Activated CD4-positive, alpha-beta T cell treated with anti-CD3 and anti-CD28 coated beads, Interleukin-2, amount 10 ng/mL, durations not matched to agents 24 days and 14 days (primary cell): ENCODE measurements at places on chromosomes 6 and 20. TPM values are rescaled to one million over a fixed set of nuclear protein-coding genes. Genes with fewer than 3 reads are reported as not detected.

The WFDC5 gene
- not detected in 2 replicates for total RNA-seq

- H3K36me3 ChIP-seq = no peaks in the 10 kb centered on the region
- DNase-seq = no peak
- peaks cover 26% of the 10 kb centered on the region for H3K4me1 ChIP-seq
- H3K27me3 ChIP-seq = no peaks in the 10 kb centered on the region
- H3K27ac ChIP-seq = no peak overlapping the region
Measured at GRCh38 chr6:158865769-158866168, 46.6 kb upstream of the EZR start.

GRCh38 chr6:168182366-168182765 lies 103.4 kb upstream of the FRMD1 start:
- H3K4me3 ChIP-seq = no peak overlapping the region
- no peaks in the 10 kb centered on the region for H3K36me3 ChIP-seq
- no peak overlapping the region for H3K27ac ChIP-seq
- H3K4me1 ChIP-seq = no peaks in the 10 kb centered on the region
- no peaks in the 10 kb centered on the region for H3K27me3 ChIP-seq
- DNase-seq = no peak

The MGME1 gene
- total RNA-seq = 32.7 and 34.3 TPM in 2 replicates

The USP49 gene
- 5.8 and 6.3 TPM in 2 replicates for total RNA-seq

The SLC24A3 gene
- total RNA-seq = not detected in 2 replicates

GRCh38 chr20:50467718-50468356 lies 42.3 kb upstream of the PTPN1 start:
- H3K36me3 ChIP-seq = no peaks in the 10 kb centered on the region
- peak; percentile 78 for DNase-seq
- H3K4me3 ChIP-seq = no peak overlapping the region
- no peak overlapping the region for H3K27ac ChIP-seq
- H3K4me1 ChIP-seq = peaks cover 23% of the 10 kb centered on the region
- H3K27me3 ChIP-seq = no peaks in the 10 kb centered on the region

GRCh38 chr6:107740496-107741190 lies 83.5 kb downstream of the SCML4 start:
- no peaks in the 10 kb centered on the region for H3K27me3 ChIP-seq
- peak; percentile 85 for DNase-seq
- H3K36me3 ChIP-seq = peaks cover 32% of the 10 kb centered on the region

DNA sequence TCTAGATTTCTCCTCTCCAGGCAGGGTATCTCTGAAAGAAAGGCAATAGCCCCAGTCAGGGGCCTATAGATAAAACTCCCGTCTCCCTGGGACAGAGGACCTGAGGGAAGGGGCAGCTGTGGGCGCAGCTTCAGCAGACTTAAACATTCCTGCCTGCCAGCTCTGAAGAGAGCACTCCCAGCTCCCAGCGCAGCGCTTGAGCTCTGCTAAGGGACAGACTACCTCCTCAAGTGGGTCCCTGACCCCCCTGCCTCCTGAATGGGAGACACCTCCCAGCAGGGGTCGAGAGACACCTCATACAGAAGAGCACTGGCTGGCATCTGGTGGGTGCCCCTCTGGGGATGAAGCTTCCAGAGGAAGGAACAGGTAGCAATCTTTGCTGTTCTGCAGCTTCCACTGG lies 556.9 kb downstream of the EPM2A start:
- no peaks in the 10 kb centered on the region for H3K27me3 ChIP-seq
- no peak overlapping the region for H3K4me3 ChIP-seq
- no peak for DNase-seq
- H3K4me1 ChIP-seq = no peaks in the 10 kb centered on the region
- no peaks in the 10 kb centered on the region for H3K36me3 ChIP-seq

DNA sequence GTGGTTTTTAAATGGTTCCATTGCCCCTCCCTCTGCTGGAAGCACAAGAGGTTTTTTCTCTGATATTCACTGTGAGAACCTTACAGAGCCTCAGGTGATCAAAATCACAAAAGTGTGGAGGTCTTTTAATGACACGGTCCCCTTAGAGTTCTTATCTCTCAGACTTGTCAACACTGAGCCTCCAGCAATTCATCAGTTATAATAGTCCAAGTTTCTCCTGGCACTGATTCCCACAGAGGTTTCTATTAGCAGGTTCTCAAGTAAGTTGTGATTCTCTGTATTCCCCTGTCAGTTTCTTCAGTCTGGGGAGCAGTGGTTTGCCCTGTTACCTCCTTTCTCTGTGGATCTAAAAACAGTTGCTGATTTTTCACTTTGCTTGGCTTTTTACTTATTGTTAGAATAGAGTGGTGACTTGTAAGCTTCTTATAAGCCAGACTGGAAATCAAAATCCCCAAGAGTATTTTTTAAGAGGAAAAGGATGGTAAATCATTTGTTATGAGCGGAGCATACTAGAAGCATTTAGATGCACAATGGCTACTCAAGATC lies 157.4 kb upstream of the BMP5 start:
- H3K27me3 ChIP-seq = no peaks in the 10 kb centered on the region
- DNase-seq = no peak

The CDYL gene
- 23.4 and 24.4 TPM in 2 replicates for total RNA-seq

The XRN2 gene
- total RNA-seq = 92.0 and 97.0 TPM in 2 replicates

GRCh38 chr6:159152782-159153181 lies 16.4 kb upstream of the FNDC1 start:
- DNase-seq = no peak
- H3K4me3 ChIP-seq = no peak overlapping the region
- H3K27me3 ChIP-seq = peaks cover 18% of the 10 kb centered on the region

DNA sequence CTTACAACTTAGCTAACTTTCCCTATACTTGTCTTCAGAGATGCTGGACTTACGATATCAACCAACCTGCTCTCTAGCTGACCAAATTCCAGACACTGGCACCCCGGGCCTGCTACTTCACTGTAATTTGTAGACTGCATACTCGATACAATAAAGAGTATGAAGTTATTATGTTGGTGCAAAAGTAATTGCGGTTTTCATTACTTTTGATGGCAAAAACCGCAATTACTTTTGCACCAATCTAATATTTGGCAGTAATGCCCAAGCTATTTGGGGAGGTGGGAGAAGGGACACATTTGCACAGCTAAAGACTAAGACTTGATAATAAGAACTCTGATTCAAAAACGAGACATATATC lies 34.9 kb upstream of the ARHGAP18 start:
- H3K27ac ChIP-seq = no peak overlapping the region
- DNase-seq = no peak
- no peaks in the 10 kb centered on the region for H3K36me3 ChIP-seq
- H3K27me3 ChIP-seq = no peaks in the 10 kb centered on the region

GRCh38 chr6:47334334-47334733 lies 24.6 kb upstream of the TNFRSF21 start:
- H3K4me3 ChIP-seq = no peak overlapping the region
- H3K4me1 ChIP-seq = no peaks in the 10 kb centered on the region
- DNase-seq = no peak
- H3K27ac ChIP-seq = no peak overlapping the region
- peaks cover 19% of the 10 kb centered on the region for H3K27me3 ChIP-seq

The EPPIN gene
- not detected in 2 replicates for total RNA-seq

- H3K36me3 ChIP-seq = no peaks in the 10 kb centered on the region
- H3K27me3 ChIP-seq = peaks cover 4% of the 10 kb centered on the region
- no peaks in the 10 kb centered on the region for H3K4me1 ChIP-seq
- H3K27ac ChIP-seq = no peak overlapping the region
- H3K4me3 ChIP-seq = no peak overlapping the region
- no peak for DNase-seq
Measured at GRCh38 chr20:52365688-52366087, 174.1 kb upstream of the ZFP64 start.

The PPP1R14C gene
- 0.19 and 0.21 TPM in 2 replicates for total RNA-seq

The CRISP2 gene
- not detected in 2 replicates for total RNA-seq

DNA sequence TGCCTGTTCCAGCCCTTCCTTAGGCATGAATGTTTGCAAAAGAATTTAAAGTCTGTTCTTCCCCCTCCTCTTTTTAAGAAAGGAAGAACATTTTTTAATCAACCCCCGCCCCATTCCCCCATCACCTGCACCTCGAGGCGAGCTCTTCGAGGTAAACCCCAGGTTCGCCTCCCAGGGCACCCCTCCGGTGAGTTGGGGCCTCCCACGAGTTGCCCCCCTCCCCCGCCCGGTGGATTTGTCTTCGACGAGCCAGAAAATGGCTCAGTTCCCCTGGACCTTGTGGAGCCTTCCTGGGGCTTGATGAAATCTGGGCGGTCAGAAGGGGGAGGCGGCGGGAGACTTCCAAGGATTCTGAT lies 256 bp upstream of the OVOL2 start:
- H3K4me3 ChIP-seq = peak overlapping the region; percentile 49
- peaks cover 67% of the 10 kb centered on the region for H3K27me3 ChIP-seq
- no peak for DNase-seq
- H3K27ac ChIP-seq = no peak overlapping the region
- peaks cover 4% of the 10 kb centered on the region for H3K4me1 ChIP-seq

DNA sequence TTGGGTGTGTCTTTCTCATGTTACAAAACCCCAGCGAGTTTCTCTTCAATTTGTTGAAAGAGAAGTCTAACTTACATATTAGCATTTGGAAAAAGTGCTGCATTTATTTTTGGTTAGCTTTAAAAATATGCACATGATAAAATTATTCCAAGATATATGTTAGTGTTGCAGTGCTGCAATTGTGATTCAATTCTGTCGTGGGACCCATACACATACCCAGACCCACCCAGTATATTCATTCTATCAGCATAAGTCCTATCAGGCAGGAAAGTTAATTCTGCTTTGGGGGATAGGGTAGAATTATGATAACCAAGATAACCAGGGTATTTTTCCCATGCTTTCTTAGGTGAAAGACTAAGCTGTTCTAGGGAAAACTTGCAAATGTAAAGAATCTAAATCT lies 313.5 kb downstream of the EPHA7 start:
- H3K4me3 ChIP-seq = no peak overlapping the region
- H3K4me1 ChIP-seq = no peaks in the 10 kb centered on the region
- H3K27me3 ChIP-seq = no peaks in the 10 kb centered on the region
- H3K27ac ChIP-seq = no peak overlapping the region
- no peaks in the 10 kb centered on the region for H3K36me3 ChIP-seq

DNA sequence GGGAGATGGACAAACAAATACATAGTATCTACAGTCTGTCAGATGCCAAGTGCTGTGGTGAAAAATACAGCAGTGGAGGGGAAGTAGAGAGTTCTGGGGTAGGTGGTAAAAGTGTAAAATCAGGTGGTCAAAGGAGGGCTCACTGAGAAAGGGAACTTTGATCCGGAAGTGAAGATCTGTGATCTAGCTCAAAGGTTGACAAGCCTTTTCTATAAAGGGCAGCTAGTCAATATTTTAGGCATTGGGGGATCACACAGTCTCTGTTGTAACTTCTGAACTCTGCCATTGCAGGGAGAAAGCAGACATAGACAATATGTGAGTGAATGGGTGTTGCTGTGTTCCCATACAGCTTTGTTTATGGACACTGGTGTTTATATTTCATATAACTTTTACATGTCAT lies 38.6 kb downstream of the SH3BGRL2 start:
- no peak overlapping the region for H3K4me3 ChIP-seq
- H3K27me3 ChIP-seq = no peaks in the 10 kb centered on the region
- H3K36me3 ChIP-seq = no peaks in the 10 kb centered on the region
- DNase-seq = no peak
- H3K4me1 ChIP-seq = peaks cover 17% of the 10 kb centered on the region
- no peak overlapping the region for H3K27ac ChIP-seq

GRCh38 chr6:43129434-43130194 lies 41.5 kb upstream of the SRF start:
- no peaks in the 10 kb centered on the region for H3K27me3 ChIP-seq
- DNase-seq = no peak
- no peak overlapping the region for H3K4me3 ChIP-seq
- no peaks in the 10 kb centered on the region for H3K4me1 ChIP-seq
- no peak overlapping the region for H3K27ac ChIP-seq
- no peaks in the 10 kb centered on the region for H3K36me3 ChIP-seq
